Body of pancreas (tissue), 4 donors: ENCODE measurements at places on chromosomes 1 and 21. TPM values are rescaled to one million over a fixed set of nuclear protein-coding genes. Genes with fewer than 3 reads are reported as not detected.

DNA sequence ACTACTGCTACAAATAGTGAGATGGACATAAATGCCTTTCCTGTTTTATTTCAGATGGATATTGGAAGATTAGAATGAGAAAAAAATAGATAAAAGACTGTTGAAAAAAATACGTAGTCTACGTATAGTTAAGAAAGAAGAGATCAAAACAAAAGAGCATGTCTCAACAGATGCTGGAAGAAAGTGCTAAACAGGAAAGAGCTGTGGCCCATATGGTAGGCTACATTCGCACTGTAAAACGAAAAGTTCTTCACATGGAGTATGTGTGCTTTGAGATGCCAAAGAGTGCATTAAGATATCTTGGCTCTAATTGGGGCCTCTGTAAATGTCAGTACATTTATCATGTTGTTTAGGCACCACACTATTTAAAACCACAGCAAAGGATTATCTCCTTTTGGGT is 741.7 kb downstream of the LTN1 start:
- no peak overlapping the region for H3K4me3 ChIP-seq
- peaks cover 55% of the 10 kb centered on the region for H3K4me1 ChIP-seq
- no peaks in the 10 kb centered on the region for H3K36me3 ChIP-seq

DNA sequence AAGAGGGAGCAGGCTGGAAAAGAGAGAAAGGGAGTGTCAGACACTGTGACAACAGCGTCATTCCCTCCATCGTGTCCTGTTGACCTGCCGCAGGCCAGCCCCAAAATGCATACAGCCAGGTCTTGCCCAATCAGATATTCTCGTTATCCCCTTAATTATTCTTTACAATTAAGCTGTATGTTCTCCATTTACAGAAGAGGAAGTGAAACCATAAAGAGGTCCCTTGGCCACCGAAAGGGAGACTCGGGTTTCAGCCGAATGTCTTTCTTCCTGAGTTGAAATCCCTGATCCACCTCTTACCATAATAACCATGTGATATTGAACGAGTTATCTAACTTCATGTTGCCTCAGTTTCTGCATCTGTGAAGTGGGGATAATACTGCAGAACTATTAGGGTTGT is 70.5 kb downstream of the IGSF21 start:
- H3K4me3 ChIP-seq, result no peak overlapping the region
- H3K27ac ChIP-seq, result no peak overlapping the region
- no peaks in the 10 kb centered on the region for H3K27me3 ChIP-seq
- H3K4me1 ChIP-seq, result no peaks in the 10 kb centered on the region
- no peak for DNase-seq
- no peaks in the 10 kb centered on the region for H3K36me3 ChIP-seq

GRCh38 chr1:109719337-109719837 is 7.3 kb downstream of the GSTM5 start:
- H3K27ac ChIP-seq, result no peak overlapping the region
- H3K36me3 ChIP-seq, result no peaks in the 10 kb centered on the region
- H3K4me3 ChIP-seq, result no peak overlapping the region

GRCh38 chr21:25323356-25323949 is 283.8 kb downstream of the MRPL39 start:
- no peak for DNase-seq
- no peaks in the 10 kb centered on the region for H3K27me3 ChIP-seq
- no peak overlapping the region for H3K27ac ChIP-seq
- H3K4me3 ChIP-seq, result no peak overlapping the region
- H3K4me1 ChIP-seq, result no peaks in the 10 kb centered on the region

DNA sequence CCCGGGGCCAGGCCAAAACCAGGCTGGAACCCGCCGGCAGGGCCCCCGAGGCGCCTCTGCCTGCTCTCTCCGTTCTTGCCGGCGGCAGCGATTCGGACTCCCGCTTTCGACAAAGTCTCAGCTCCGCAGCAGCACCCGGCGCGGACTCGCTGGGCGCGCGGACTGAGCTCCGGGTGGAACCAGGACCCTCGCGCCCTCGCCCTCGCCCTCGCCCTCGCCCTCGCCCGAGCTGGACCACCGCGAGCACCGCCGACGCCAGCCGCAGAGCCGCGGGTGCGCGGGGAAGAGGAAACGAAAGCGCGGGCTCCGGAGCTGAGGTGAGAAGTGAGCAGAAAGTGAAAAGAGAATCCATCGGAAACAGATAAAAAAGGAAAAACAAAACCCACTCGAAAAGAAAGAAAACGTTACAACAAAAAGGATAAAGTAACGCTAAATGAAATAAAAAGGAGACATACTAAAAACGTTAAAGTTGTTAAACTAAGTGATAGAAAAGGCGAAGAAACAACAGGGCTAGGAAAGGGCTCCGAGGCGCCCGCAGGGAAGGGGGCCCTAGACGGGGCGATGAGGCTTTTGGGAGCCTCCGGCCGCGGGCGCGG is 64.9 kb downstream of the MEF2D start:
- no peak for DNase-seq
- peaks cover 16% of the 10 kb centered on the region for H3K4me1 ChIP-seq
- peak overlapping the region; percentile 8 for H3K4me3 ChIP-seq
- H3K27ac ChIP-seq, result no peak overlapping the region
- H3K27me3 ChIP-seq, result peaks cover 41% of the 10 kb centered on the region
- no peaks in the 10 kb centered on the region for H3K36me3 ChIP-seq

GRCh38 chr1:9629445-9630201 is 21.9 kb upstream of the PIK3CD start:
- DNase-seq, result no peak
- H3K4me1 ChIP-seq, result no peaks in the 10 kb centered on the region
- no peaks in the 10 kb centered on the region for H3K36me3 ChIP-seq
- H3K27ac ChIP-seq, result no peak overlapping the region

Gene DNAJC16
- total RNA-seq, result 12.5 TPM

Gene GBP4
- total RNA-seq, result 0.66 TPM
